Upper lobe of right lung (tissue), 1 donor: ENCODE measurements at places on chromosomes 1 and 21. TPM values are rescaled to one million over a fixed set of nuclear protein-coding genes. Genes with fewer than 3 reads are reported as not detected.

WRAP73 gene
- total RNA-seq: 18.5 TPM

LGR6 gene
- total RNA-seq: 1.8 TPM

ZNF669 gene
- total RNA-seq: 8.9 TPM

LMOD1 gene
- total RNA-seq: 38.3 TPM

DNASE2B gene
- total RNA-seq: 21.7 TPM

IFI44 gene
- 63.2 TPM for total RNA-seq

CDA gene
- total RNA-seq: 8.8 TPM

GRCh38 chr1:65625528-65625927, 167.2 kb upstream of the PDE4B start:
- H3K27ac ChIP-seq: no peak overlapping the region
- H3K27me3 ChIP-seq: no peaks in the 10 kb centered on the region
- H3K4me1 ChIP-seq: no peaks in the 10 kb centered on the region
- H3K4me3 ChIP-seq: no peak overlapping the region

GRCh38 chr1:192732787-192733186, 76.1 kb upstream of the RGS2 start:
- no peaks in the 10 kb centered on the region for H3K4me1 ChIP-seq
- H3K36me3 ChIP-seq: no peaks in the 10 kb centered on the region
- H3K27me3 ChIP-seq: no peaks in the 10 kb centered on the region
- H3K27ac ChIP-seq: no peak overlapping the region
- no peak overlapping the region for H3K4me3 ChIP-seq

DNA sequence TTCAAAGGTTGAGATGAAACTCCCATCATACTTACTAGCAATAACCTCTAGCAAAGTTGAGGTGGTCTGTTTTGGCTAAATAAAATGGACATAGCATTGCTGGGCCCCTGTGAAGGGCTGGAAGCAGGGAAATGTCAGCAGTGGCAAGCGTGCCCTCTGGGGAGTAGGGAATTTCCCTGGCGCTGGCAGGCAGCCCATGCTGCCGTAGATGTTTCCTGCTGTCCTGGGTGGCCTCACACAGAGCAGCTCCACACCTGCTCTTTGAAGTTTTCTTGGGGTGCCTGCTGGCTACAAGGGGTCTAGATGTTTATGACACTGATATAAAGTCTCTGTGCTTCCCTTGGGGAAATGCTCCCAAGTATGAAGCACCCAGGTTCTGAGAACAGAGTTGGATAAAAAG, 30.2 kb downstream of the ADARB1 start:
- no peaks in the 10 kb centered on the region for H3K36me3 ChIP-seq
- DNase-seq: no peak
- H3K27me3 ChIP-seq: no peaks in the 10 kb centered on the region
- peaks cover 45% of the 10 kb centered on the region for H3K4me1 ChIP-seq
- H3K4me3 ChIP-seq: no peak overlapping the region

GRCh38 chr1:205247130-205247921, 19.6 kb downstream of the TMCC2 start:
- H3K4me3 ChIP-seq: no peak overlapping the region
- no peaks in the 10 kb centered on the region for H3K36me3 ChIP-seq
- DNase-seq: peak; percentile 54
- H3K27me3 ChIP-seq: no peaks in the 10 kb centered on the region
- no peak overlapping the region for H3K27ac ChIP-seq
- peaks cover 29% of the 10 kb centered on the region for H3K4me1 ChIP-seq

DNA sequence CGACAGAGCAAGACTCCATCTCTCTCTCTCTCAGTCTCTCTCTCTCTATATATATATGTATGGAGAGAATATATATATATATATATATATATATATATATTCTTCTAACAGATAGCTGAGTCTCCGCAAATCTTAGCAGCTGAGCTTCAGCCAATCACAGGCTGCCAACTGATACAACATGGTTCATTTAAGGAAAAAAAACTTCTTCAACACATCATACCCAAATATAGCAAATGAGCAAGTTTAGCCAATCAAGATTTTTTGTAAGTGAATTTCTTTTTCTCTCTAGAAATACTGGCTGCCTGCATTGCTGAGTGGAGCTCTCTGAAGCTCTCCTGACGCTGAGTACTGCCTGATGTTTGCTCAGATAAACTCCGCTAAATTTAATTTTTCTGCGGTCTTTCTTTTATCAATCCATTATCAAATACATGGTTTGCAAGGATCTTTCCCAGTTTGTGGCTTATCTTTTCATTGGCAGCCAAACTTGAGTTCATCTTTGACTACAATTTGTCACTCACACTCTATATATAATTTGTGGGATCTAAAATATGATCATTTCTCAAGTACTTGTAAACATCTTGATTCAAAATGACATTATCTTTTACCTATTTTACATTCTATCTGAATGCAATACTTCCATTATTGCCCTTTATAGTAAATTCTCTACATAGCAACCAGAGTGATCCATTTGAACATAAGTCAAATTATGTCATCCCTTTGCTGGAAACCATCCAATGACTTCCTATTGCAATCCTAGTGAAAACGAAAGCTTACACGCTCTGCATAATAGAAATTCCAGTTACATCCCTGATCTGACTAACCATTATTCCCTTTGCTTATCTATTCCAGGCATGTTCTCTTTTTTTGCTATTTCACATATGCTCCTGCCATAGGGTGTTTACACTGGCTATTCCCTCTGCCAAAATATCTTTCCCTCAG, 2131.7 kb downstream of the MRPL39 start:
- H3K27me3 ChIP-seq: no peaks in the 10 kb centered on the region
- H3K4me1 ChIP-seq: no peaks in the 10 kb centered on the region
- DNase-seq: no peak
- no peaks in the 10 kb centered on the region for H3K36me3 ChIP-seq

DNA sequence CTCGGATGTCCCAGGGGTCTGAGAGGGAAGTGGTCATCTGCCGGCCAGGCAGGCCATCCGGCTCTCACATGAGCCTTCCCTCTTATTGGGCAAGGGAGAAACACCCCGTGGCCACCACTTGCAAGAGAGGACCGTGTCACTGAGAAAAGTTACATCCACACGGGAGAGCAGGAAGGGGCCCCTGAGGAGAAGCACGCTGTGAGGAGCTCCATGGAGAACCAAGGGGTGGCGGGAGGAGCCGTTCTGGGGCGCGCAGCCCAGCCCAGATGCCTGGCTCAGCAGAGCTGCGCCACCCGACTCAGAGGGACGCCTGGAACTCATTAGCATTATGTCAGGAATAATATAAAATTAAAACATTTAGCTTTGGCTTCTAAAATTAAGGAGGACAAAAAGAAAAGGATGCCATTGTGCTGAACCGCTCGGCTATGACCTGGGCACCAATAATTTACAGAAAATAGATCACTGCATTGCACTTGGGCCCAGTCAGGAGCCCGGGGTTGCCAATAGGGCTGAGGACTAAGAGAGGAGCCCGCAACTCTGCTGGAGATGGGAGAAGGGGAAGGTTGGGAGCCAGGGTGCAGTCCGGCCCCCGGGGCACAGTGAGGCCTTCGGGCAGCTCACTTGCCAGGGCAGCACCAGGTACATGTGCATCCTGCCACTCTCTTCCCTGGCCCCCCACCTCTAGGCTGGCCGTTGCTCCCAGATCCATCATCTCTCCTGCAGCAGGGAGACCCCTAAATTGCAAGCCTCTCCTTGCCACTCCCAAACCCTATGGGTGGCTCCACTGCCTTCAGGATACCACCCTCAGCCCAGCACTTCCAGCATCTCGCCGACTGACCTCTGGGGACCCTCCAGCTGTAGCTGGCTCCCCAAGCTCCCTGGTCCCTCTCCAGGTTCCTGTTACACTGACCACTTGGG, 84.8 kb downstream of the DMRTB1 start:
- DNase-seq: peak; percentile 55
- no peaks in the 10 kb centered on the region for H3K27me3 ChIP-seq
- no peak overlapping the region for H3K4me3 ChIP-seq
- H3K4me1 ChIP-seq: no peaks in the 10 kb centered on the region
- no peaks in the 10 kb centered on the region for H3K36me3 ChIP-seq
- no peak overlapping the region for H3K27ac ChIP-seq

GRCh38 chr1:168100315-168101002, 36.3 kb downstream of the GPR161 start:
- H3K4me1 ChIP-seq: no peaks in the 10 kb centered on the region
- H3K27me3 ChIP-seq: no peaks in the 10 kb centered on the region
- peaks cover 11% of the 10 kb centered on the region for H3K36me3 ChIP-seq
- H3K27ac ChIP-seq: no peak overlapping the region
- H3K4me3 ChIP-seq: no peak overlapping the region

GRCh38 chr1:33056426-33056825, 19.7 kb upstream of the AK2 start:
- DNase-seq: no peak
- no peak overlapping the region for H3K4me3 ChIP-seq
- peaks cover 7% of the 10 kb centered on the region for H3K4me1 ChIP-seq
- H3K27me3 ChIP-seq: no peaks in the 10 kb centered on the region
- no peak overlapping the region for H3K27ac ChIP-seq

DNA sequence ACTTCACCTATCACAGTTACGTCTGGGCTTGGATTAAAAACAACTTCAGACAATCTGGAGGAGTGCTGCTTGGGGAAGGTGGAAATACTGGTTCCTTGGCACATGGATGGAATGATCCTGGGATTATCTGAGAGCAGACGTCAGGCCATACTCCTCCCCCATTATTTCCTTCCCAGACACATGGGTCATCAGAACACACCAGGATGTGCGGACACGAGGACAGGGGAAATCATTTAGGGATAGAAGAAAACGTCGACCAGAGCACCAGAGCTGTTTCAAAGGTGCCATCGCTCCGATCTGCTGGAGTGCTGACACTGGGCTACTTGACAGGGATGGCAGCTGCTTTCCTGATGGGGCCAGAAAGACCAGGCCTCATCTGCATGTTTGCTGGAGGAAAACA, 31.8 kb upstream of the ANGPTL7 start:
- H3K27me3 ChIP-seq: no peaks in the 10 kb centered on the region
- no peak overlapping the region for H3K27ac ChIP-seq
- DNase-seq: no peak
- peaks cover 5% of the 10 kb centered on the region for H3K4me1 ChIP-seq

DNA sequence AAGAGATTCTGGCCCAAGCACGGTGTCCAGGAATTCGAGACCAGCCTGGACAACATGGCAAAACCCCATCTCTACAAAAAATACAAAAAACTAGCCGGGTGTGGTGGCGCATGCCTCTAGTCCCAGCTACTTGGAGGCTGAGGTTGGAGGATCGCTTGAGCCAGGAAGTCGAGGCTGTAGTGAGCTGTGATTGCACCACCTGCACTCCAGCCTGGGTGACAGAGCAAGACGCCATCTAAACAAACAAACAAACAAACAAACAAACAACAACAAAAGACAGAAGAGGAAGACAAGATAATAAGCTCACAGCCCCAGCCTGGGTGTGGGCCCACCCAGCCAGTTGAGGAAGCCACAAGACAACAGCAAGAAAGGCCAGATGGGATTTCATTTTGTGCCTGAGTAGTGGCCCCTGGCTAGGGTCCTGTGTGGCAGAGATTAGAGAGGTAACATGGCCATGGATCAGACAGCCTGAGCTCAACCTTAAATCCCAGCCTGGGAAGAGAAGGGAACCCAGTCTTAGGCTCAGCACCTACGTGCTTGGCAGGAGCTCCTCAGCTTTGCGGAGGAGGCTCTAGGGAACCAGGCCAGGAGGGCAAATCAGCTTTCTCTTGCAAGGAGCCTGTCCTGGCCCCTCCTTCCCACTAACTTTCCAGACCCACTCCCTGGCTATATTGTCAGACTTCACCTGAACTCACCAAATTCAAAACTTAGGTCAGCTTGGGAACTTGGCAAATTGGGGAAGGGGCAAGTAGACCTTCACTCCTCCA, 4.9 kb upstream of the BEST4 start:
- no peaks in the 10 kb centered on the region for H3K27me3 ChIP-seq
- no peaks in the 10 kb centered on the region for H3K36me3 ChIP-seq
- H3K4me3 ChIP-seq: no peak overlapping the region
- peak; percentile 34 for DNase-seq

GRCh38 chr1:162207862-162208261, 138.4 kb downstream of the NOS1AP start:
- H3K27me3 ChIP-seq: no peaks in the 10 kb centered on the region
- no peak for DNase-seq
- no peaks in the 10 kb centered on the region for H3K36me3 ChIP-seq
- no peak overlapping the region for H3K27ac ChIP-seq
- H3K4me3 ChIP-seq: no peak overlapping the region

- no peak overlapping the region for H3K27ac ChIP-seq
- no peak overlapping the region for H3K4me3 ChIP-seq
- H3K4me1 ChIP-seq: no peaks in the 10 kb centered on the region
- H3K36me3 ChIP-seq: no peaks in the 10 kb centered on the region
- H3K27me3 ChIP-seq: no peaks in the 10 kb centered on the region
- DNase-seq: no peak
Observed at GRCh38 chr1:224644553-224645154, 28.5 kb downstream of the CNIH3 start.

GRCh38 chr1:229199261-229200243, 71.4 kb upstream of the RAB4A start:
- H3K4me3 ChIP-seq: no peak overlapping the region
- H3K4me1 ChIP-seq: peaks cover 4% of the 10 kb centered on the region
- no peaks in the 10 kb centered on the region for H3K36me3 ChIP-seq
- peak; percentile 75 for DNase-seq
- H3K27me3 ChIP-seq: no peaks in the 10 kb centered on the region

DNA sequence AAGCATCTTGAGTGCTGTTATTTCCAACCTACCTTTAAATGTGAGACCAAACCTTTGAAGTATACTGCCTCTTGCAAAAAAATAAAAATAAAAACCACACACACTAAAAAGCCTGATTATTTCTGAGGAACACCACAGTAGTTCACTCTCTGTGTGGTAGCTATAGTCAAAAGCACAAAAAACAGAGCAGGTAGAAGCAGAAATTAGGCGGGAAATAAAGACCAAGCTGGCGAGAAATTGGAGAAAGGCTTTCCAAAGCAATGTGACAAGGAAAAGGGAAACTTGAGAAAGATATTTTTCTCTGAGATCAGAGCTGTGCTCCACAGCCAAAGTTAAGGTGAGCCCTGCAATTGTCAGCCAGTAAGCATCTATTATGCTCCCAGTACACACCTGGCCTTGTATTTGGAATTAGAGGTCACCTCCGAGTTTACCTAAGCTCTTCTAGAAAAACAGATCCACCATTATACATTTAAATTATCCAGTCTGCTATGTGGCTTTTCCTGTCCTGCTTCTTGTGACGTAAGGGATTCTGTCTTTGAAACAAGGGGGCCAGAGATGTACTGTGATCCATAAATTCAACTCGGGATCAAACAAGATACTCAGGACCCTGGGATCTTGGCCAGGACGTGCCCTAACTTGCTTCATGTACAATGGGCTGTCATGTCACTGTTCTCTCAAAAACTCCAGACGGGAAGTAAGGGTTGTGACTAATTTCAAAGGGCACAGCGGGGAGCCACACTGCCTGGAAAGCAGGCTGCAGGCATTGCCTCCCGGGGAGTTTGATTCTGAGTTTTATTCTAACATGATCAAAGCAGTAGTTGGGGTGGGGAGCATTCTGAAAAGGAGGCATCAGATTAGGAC, 39.8 kb upstream of the RAB4A start:
- H3K4me3 ChIP-seq: no peak overlapping the region
- no peak for DNase-seq
- H3K27me3 ChIP-seq: no peaks in the 10 kb centered on the region
- no peak overlapping the region for H3K27ac ChIP-seq
- no peaks in the 10 kb centered on the region for H3K36me3 ChIP-seq

- DNase-seq: no peak
- H3K27me3 ChIP-seq: no peaks in the 10 kb centered on the region
- H3K4me1 ChIP-seq: no peaks in the 10 kb centered on the region
- H3K4me3 ChIP-seq: no peak overlapping the region
- no peak overlapping the region for H3K27ac ChIP-seq
Observed at GRCh38 chr1:178494569-178494971, 2.2 kb downstream of the CLEC20A start.

GRCh38 chr1:211511947-211512346, 20.0 kb upstream of the RD3 start:
- no peaks in the 10 kb centered on the region for H3K36me3 ChIP-seq
- no peak overlapping the region for H3K27ac ChIP-seq
- no peak for DNase-seq
- no peak overlapping the region for H3K4me3 ChIP-seq
- peaks cover 11% of the 10 kb centered on the region for H3K4me1 ChIP-seq
